Bronchial epithelial cell (primary cell): ENCODE measurements at places on chromosomes 7 and 10.

DNA sequence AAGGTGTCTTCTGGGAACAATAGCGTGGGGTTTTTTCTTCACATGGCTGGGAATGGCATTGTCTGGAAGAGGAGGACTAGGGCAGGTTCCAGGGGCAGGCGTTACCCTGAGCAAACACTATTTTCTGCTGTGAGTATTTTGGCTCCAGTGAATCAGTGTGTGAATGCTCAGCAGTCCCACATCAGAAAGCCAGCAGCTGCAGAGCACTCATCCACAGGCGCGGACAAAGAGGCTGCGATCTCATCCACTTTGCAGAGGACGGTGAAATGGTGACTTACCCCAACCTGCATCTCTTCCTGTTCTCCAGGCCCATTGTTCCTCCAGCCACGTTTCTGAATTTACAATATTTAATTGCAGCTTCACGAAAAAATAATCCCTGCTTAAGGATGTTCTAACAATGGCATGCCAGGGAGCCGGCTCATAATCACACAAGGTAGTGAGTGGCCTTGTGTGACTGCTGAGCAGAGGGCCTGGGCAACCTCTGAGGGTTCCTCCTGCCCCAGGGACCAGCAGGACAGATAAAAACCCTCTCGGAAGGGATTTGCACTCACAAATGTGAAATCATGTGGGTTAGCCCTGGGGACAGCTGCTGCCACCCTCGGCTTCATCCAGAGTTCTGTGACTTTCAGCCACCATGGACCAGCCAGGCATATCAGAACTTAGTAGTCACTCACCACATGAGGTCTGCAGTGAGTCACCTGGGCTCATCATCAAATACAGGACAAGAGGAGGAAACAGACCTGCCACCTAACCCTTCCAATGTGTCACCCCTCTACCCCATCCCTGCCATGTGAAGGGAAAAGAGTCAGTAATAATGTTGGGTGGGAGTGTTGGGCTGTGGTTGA, 65.0 kb upstream of the EN2 start:
- DNase-seq = peak; percentile 18

DNA sequence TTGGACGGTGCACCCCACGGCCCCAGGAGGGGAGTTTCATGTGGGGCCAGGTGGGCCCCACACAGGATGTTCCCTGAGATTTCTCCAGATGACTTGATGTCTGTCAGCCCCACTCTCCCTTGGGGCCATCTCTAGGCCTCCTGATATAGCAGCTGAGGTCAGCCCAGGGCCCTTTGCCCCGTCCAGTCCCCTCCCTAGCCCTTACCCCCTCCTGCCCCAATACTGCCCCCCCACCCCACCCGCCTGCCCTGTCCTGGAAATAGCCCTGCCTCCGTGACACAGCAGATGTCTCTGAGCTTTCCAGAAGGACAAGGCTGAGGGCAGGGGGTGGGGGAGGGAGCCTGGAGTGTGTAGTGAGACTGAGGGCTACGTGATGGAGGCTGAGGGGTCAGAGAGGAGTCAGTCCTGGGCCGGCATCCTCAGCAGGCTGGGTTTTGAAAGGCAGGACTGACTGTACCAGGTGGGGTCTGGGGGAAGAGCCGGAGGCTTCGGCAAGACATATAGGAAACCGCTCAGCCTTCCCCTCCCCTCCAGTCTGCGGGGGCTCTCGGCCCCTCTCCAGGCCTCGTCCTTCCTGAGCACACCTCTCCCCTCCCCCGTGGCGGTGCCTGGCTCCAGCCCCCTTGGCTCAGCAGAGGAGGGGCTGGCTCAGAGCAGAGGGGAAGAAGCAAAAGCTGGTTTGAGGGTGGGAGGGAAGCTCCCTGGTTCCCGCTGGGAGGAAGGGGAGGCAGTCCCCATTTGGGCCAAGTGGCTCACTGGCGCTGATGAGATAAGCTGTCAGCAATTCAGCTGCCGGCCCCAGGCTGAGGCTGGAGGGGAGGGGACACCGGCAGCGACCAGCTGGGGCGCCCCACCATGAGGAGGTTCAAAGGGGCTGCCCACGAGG, 2.0 kb downstream of the FLNC start:
- no peak for DNase-seq

- DNase-seq = no peak
Measured at GRCh38 chr7:123433665-123434064, 100.7 kb downstream of the IQUB start.

- DNase-seq = no peak
Measured at GRCh38 chr7:50730446-50731400, 52.0 kb downstream of the GRB10 start.

GRCh38 chr7:5216931-5217330, 26.9 kb downstream of the WIPI2 start:
- DNase-seq = no peak

GRCh38 chr10:131437556-131438475, 126.3 kb upstream of the TCERG1L start:
- no peak for DNase-seq

GRCh38 chr10:44478876-44479705, 94.2 kb upstream of the CXCL12 start:
- DNase-seq = no peak

GRCh38 chr10:77177589-77177988, 460.0 kb downstream of the KCNMA1 start:
- DNase-seq = no peak

DNA sequence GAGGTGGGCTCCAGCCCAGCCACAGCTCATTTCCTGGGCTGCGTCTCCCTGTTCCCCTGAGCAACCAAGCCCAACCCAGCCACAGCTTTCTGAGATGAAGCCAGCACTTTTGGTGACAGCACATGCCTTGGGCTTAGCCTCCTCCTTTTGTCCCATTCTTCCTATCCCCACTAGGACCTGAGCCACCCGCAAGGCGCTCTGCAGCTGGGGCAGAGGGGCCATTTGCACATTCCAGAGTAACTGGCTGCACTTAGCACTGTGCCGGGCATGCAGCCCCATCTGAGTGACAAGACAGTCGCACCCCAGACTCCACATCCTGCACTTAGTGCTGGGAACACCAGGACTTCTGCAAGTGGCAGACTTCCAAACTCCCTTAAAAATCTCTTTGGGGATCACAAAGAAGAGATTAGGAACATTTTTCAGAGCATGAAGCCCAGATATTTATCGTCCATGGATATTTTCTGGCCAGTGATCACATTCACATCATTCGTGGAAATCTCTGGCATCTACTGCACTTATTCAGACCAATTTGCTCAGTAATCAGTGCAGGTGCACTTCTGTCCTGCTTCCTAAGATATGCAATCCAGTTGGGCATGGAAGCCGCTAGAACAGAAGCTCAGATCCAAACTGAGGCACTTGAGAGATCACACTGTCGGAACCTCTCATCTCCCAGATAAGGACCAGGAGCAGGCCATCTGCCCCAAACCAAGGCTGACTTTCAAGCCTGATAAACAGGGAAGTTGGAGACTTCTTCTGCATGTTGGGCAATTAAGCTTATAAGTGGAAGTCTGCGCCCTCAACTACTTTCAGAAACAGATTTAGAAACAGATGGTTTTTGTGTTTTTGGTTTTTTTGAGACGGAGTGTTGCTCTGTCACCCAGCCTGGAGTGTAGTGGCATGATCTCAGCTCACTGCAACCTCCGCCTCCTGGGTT, 26.4 kb downstream of the CHST15 start:
- DNase-seq = no peak

DNA sequence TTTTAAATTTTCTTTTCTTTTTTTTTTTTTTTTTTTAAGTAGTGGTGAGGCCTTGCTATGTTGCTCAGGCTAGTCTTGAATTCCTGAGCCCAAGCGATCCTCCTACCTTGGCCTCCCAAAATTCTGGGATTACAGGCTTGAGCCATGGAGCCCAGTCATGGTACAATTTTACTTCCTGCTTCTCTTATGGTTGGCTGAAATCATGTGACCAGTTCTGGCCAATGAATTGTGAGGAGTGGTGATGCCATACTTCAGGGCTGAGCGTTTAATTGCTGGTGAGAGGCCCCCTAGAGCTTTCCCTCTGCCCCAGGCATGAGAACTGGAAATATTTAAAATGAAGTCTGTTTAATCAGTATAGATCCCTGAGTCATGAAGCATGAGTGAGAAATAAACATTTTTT, 22.2 kb upstream of the BAIAP2L1 start:
- DNase-seq = peak; percentile 27

DNA sequence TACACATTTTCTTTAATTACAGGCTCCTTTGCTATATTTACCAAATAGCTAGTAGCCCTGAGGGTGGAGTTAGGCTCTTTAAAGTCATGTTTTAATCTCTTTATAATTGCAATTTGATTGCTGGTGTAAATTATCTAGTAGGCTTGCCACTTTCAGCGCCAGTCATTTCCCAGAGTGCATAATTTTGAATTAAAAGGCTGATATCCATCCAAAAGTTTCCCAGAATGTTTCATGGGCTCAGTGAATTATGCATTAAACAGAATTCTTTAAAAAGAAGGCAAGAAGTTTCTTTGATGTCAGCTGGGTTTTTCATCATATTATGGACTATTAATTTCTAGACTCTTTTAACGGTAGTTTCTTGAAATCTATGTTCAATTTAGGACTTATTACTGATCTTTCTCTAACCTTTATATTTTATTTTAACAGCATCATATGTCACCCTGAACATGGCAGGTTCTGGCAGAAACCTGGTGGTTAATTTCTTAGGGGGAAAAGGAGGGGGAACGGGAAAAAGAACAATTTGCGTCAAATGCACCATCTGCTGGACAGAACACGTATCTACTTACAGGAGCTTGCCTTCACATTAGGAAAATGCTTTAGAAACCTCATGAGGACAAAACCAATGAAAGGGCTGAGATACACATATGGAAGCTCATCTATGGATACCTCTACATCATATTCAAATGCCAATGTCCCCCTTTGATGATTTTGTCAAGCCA, 171.1 kb downstream of the GRM3 start:
- peak; percentile 10 for DNase-seq

GRCh38 chr10:114017271-114017670, 26.4 kb upstream of the ADRB1 start:
- no peak for DNase-seq

DNA sequence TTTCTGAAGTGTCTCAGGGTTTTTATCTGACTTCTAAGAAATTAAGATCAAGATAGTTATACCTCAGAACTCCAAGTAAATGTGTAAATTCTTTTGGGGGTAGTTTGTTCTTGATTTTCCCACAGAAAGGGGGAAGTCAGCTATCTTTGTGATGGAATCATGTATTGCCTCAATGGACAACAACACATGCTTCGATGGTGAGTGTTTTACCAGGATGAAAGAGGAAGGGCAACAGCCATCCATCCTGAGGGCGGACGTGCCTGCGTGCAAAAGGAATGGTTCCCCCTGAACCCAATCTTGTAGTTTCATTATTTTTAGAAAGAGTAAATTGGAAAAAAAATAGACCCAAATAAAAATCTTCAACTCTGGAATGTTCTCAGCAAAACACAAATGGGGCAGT, 67.2 kb upstream of the ZPBP start:
- DNase-seq = no peak

GRCh38 chr10:20888620-20889330, 8.3 kb downstream of the NEBL start:
- no peak for DNase-seq

- peak; percentile 43 for DNase-seq
Measured at GRCh38 chr10:96613576-96613975, 26.8 kb upstream of the TM9SF3 start.

DNA sequence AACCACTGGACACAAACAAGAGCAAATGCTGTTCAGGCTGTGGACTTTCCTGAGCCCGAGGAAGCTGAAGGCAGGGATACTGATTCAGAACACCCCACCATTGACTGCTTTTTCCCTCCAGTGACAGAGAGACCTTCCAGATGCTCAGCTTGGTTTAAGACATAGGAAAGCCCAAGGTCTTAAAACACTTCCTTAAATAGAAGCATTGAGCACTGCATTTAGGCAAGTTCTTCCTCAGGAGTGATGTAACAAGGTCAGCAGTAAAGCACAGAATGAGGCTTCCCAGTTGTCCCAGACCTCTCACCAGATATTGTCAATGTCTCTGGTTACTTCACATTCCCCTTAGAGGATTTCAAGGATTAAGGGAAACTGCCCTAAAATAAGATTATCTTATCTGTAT, 19.6 kb upstream of the CDCA7L start:
- no peak for DNase-seq

DNA sequence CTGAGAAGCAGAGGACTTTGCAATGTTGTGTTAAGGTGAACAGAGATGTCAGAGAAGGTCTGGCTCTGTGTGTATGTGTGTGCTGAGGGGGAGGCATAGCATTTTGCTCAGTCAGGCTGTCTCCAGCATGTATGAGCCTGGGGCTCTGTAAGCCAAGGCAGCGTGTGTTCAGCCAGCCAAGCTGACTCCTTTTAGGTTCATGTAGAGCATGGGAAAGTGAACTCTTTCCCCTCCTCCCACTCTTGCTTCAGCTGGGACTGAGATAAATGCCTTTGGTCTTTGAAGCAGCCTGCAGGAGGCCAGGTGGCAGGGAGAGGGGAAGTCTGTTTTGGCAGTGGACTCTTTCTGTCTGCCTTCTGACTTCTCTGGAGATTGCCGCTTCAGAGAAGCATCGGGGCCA, 3.8 kb downstream of the SFXN2 start:
- DNase-seq = no peak

GRCh38 chr7:88452646-88453045, 146.0 kb upstream of the STEAP4 start:
- no peak for DNase-seq

GRCh38 chr10:129725890-129726631, 238.0 kb downstream of the EBF3 start:
- DNase-seq = no peak

DNA sequence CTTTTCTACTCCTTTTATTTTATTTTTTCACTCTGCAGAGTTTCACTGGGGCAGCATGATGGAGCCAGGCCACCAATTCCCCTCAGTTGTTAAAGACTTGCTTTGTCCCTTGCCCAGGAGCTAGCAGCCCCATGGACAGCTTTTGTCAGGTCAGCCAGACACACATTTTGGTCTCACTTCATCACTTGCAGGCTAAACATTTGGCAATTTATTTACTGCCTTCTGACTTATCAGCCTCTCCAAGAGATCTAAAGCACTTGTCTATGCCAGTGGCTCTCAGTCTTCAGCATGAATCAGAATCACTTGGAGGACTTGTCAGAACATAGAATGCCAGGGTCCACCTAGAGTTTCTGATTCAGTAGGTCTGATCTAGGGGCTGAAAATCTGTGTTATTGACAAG, 66.4 kb upstream of the GDF10 start:
- no peak for DNase-seq

GRCh38 chr10:68423522-68423921, 16.4 kb upstream of the RUFY2 start:
- no peak for DNase-seq

- peak; percentile 77 for DNase-seq
Measured at GRCh38 chr7:16803881-16804673, 722 bp downstream of the AGR2 start.

DNA sequence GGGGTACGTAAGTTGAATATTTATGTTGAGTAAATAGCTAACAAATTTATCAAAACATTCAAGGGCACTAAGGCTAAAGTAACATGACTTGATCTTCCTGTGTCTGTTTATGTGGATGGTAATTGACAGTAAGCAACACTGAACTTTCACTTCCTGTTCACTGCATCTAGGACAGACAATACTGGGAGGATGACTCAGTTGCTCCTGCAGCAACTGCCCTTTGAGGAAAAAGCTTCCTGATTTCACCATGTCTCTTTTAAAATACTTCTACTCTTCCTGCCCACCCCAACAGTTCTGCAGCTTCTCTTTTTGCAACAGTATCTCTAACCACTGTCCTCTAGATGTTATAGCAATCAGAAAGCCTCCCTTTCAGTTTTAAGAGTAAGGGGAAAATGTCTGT, 76.6 kb upstream of the HGF start:
- DNase-seq = peak; percentile 59
